Activated CD8-positive, alpha-beta memory T cell treated with anti-CD3 and anti-CD28 coated beads for 24 hours (primary cell): ENCODE measurements at places on chromosomes 4 and X.
A peak's percentile ranks its signal among the peaks of the same experiment; 100 is the strongest.

- DNase-seq: no peak
These were observed 95.4 kb upstream of the MAML3 start for GRCh38 chr4:140249351-140249750.

- no peak for DNase-seq
These were observed 1.7 kb downstream of the FBXL5 start for GRCh38 chr4:15653420-15653819.

DNA sequence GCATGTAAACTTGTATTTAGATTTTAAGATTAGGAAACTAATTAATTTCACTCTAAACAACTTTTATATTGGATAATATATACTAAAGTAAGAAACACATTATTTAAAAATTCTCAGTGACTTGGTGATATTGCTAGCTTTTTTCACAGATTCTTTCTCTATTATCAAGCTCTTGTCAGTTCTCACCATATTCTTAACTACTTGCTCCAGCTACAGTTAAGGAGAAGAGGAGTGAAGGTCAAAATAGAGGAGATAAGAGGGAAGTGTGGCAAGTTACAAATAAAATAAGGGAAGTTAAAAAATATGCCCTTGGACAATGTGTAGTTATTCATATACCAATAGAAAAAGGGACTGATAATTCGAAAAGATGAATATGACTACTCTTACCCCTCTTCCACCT, 34.7 kb upstream of the NAF1 start:
- DNase-seq: no peak

DNA sequence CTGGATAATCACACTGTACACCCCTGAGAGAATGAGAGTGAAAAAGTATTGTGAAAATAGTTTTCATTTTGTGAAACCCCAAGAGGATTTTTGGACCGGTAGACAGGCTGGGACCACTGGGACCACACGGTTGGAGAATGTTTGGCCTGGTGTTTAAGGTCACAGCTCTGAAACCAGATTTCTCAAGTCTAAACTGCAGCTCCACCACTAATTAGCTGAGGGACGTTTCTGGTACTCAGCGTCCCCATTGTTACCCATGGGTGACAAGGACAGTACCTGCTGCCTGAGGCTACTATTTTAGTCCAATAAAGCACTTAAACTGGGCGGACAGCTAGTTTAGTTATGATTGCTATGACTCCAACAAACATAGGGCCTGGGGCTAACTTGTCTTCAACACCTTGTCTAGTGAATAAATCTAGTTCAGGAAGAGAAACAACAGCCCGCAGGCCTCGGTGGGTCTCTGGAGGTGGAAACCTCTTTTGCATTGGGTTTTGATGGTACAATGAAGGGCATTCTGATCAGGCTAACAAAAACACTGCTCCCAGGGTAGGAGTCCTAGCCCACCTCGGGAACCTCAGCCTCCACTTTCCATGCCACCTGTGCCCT, 509 bp upstream of the USP11 start:
- no peak for DNase-seq

- no peak for DNase-seq
These were observed 78.6 kb upstream of the AMELX start for GRCh38 chrX:11214346-11215190.

GRCh38 chr4:153927451-153927850, 138.6 kb upstream of the SFRP2 start:
- DNase-seq: no peak

DNA sequence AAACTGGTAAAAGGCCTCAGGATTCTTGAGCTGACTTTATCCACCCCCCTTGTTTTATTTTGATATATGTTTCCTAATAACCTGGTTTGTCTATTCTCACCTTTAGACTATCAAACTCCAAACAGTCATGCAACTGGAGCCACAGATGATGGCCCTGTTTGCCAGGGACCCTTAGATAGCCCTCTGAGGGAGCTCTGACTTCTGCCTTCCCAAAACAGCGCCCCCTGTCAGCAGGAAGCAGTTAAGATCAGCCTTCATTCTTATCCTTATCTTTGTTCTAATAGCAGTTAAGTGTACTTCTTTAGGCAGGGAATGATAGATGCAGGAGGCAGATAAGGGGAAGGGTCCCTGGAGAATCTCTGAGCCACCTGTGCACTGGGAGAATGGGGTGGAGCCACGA, 27.5 kb upstream of the CXCL13 start:
- no peak for DNase-seq

DNA sequence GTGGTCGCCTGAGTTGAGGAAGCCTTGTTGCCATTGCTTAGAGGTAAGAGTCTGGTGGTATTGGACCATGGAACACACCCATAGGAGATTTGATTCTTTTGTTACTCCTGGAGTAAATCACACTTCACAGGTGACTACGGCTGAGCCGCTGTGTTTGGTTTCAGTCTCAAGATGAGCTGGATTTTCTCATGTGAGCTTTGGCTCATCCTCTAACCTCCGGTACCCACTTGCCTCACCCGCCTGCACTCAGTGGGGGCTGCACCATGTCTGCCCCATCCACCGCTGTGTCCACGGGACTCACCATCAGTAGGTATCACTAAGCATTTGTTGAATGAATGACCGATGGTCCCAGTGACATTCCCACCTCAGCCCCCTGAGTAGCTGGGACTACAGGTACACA, 52.7 kb downstream of the HTT-AS start:
- no peak for DNase-seq

DNA sequence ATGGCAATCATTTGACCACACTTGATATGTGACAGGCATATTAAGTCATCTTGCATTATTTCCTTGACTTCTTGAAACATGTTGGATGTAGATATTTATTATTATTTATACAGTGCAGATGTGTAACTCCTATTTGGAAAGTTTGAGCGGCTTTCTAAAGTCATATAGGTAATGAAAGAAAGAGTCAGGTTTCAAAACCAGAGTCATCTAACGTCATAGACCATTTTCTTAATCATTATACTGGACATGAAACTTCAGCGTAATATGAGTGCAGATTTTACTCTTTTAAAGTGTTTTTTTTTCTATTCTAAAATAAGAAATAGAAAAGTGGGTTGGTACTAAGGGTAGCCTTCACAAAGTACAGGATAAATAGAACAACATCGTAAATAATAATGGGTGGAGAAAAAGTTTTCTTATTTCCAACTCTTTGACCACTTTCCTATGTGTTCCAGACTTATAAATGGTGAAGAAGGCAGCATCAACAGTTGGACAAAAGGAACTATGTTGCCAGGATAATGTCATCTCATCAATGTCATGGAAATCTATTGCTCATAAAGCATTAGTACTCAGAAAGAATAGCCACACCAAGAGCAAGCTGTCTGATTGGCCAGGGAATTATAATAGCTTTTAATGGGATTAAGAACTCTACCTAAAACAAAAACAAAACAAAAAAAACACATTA, 108.0 kb upstream of the PCDH18 start:
- no peak for DNase-seq

- no peak for DNase-seq
These were observed 5.5 kb upstream of the FIP1L1 start for GRCh38 chr4:53371843-53372521.

DNA sequence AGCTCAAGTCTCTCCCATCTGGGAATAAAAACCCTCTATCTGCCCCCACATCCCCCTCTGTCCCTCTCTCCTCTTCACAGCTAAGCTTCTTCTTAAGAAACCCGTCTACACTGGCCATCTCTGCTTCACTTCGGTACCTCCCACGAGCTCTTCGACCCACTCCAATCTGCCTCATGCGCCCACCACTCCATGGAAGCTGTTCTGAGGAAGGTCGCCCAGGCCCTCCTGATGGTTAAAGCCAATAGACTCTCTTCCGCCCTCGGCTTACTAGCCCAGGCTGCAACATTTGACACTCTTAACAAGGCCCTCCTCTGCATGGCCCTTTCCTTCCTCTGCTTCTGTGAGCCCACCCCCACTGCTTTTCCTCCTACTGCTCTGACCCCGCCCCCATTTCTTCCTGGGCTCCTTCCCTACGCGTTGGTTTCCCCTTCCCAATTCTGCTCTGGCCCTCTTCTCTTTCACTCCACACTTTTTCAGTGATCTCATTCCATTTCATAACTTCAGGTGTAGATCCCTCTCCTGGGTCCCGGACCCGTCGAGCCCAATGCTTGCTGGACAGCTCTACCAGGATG, 11.8 kb downstream of the IQSEC2 start:
- DNase-seq: no peak

- DNase-seq: no peak
These were observed 257.4 kb downstream of the CFAP299 start for GRCh38 chr4:80592950-80593349.

GRCh38 chr4:118765399-118765798, 70.5 kb downstream of the SEC24D start:
- no peak for DNase-seq

GRCh38 chr4:110533940-110534339, 58.0 kb downstream of the ENPEP start:
- DNase-seq: no peak

DNA sequence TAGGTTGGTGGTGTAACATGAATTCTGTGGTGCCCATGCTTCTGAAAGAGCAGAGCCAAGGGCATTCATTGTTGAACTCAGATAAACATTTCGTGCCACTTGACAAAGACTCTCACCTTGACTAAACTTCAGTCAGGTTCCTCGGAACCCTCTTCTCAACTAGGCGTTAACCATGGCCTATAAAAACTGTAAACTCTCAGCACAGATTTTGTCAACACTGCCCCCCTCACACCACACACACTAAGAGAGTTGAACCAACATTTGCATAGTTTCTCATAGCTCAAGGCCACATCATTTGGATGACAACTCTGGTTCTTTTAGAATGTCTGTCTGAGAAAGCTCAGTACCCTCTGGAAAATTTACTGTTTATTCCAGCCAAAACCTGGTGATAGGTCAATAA, 28.1 kb downstream of the CASP6 start:
- no peak for DNase-seq

GRCh38 chr4:187387739-187388138, 607.8 kb upstream of the ZFP42 start:
- no peak for DNase-seq

GRCh38 chr4:84484236-84484635, 14.9 kb downstream of the NKX6-1 start:
- no peak for DNase-seq

- DNase-seq: no peak
These were observed 7.8 kb downstream of the LARP1B start for GRCh38 chr4:128068918-128069317.

GRCh38 chr4:63017300-63017699, 1392.0 kb downstream of the TECRL start:
- no peak for DNase-seq

DNA sequence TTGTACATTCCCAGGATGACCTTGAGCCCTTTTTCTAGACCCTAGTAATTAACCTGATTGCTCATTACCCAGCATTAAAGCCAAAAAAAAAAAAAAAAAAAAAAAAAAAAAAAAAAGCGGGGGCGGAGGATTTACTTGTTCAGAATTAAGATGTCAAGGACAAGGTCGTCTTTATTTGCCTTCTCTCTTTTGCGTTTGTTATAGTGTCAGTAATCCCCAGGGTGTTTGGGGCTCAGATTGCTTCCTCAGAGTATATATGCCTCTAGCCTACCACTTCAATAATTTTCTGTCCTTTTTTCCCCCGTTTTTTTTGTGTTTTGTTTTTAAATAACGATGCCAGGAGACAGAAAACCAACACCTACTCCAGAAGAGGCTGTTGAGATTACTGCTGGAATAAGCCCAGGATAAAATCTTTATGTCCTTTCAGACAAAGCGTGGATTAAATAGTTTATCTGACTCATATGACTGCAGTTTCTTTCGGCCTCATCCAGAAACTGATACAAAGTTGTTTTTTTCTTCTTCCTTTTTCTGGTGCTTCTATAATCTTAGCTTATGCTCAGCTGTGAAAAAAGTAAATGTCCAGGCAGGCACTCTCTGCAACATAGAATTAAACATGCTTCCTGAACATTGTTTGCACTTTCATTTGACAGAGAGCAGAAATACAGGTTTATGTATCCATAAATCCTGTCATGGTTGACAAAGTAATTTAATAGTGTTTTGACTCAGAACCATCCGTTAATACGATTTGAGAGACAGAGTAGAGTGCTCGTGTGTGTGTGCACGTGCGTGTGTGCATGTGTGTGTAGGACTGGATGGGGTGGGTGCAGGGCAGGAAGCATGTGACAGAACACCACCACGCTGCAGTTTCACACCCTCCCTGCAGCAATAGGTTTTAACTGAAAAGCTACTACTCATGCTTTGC, 138.6 kb downstream of the AFF1 start:
- DNase-seq: peak; percentile 74

- no peak for DNase-seq
These were observed 20.4 kb downstream of the LEF1 start for GRCh38 chr4:108148316-108148715.

GRCh38 chr4:110735686-110736085, 112.8 kb upstream of the PITX2 start:
- no peak for DNase-seq

DNA sequence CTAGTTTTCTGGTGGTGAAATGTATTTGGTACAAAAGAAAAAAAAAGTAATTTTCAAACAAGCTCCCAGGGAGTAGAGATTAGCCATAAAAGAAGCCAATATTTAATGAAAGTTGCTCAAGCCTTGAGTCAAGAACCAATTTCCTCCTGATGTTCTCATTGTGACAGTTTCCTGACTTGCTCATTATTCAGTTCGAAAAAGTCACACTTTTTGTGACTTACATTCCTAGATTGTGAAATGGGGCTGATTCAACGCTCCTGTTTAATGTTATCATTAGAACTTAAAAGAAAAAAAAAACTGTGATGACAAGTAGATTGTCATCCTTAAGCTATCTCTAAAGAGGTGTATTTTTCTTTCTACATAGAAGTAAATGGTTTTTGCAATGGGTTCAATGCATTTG, 122.6 kb upstream of the BMPR1B start:
- DNase-seq: no peak

- no peak for DNase-seq
These were observed 5.6 kb downstream of the CXCL9 start for GRCh38 chr4:76001700-76002099.

- DNase-seq: no peak
These were observed 108.0 kb downstream of the SLIT2 start for GRCh38 chr4:20359692-20360091.

DNA sequence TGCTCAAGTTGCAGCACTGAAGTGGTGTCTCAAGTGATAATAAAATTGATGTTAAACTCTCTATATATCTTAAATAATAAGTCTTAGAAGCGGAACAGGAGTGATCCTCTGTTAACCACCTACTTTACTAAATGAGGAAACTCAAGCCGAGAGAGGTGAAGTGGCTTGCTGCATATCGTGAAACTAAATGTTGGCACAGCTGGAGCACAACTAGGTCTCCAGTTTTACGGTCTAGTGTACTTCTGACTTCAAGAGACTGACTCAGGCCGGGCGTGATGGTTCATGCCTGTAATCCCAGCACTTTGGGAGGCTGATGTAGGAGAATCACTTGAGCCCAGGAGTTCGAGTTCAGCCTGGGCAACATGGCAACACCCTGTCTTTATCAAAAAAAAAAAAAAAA, 35.5 kb upstream of the PLS3 start:
- no peak for DNase-seq

GRCh38 chr4:138249132-138249531, 7.0 kb upstream of the SLC7A11 start:
- no peak for DNase-seq

- no peak for DNase-seq
These were observed 5.8 kb downstream of the ARAF start for GRCh38 chrX:47566841-47567240.
